ENCODE measurements at places on chromosomes 5 and 9.

GRCh38 chr5:139426203-139426885 lies 13.0 kb downstream of the DNAJC18 start:
- no peak for DNase-seq

GRCh38 chr9:7216004-7216841 lies 458.4 kb downstream of the KDM4C start:
- DNase-seq = no peak

DNA sequence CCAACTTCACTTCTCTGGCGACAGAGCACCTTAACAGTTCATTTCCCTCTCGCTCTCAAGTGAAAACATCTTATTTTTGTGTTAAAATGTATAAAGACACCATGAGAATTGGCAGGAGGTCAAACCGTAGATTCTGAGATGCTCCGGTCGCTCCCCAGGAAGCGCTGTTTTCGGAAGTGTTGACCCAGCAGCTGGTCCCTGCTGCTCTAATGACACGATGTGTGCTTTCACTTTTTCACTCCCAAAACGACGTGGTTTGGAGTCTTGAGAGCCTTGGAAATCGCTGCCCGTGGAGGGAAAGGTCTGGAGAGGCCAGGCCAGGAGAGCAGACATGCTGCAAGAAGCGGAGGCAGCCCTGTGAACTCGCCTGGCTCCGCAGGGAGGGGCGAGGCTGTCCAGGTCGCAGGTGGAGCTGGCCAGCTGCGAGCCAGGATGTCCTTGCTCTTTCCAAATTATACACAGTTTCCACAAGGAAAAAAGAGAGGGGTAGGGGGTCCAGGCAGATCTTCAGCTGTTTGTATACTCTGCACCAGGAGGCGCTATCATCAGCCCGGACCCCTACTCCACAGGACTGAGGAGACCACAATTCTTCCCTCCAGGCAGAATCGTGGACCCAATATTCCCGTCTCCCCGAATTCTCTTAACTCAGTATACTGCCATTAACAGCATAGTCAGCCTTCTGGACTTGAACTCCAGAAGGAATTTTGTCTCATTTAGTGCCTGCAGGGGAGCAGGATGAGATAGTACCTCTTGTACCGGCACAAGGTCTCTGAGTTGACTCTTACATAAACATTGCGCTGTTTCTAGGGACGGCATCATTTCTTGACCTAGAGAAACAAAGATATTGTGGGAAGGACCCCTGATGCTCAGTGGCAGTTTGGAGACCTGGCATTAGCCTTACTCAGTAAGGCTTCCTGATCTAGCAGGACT lies 248.6 kb upstream of the ANKRD55 start:
- peak; percentile 12 for DNase-seq

- no peak for DNase-seq
Measured at GRCh38 chr5:16889972-16890519, 46.0 kb downstream of the MYO10 start.

DNA sequence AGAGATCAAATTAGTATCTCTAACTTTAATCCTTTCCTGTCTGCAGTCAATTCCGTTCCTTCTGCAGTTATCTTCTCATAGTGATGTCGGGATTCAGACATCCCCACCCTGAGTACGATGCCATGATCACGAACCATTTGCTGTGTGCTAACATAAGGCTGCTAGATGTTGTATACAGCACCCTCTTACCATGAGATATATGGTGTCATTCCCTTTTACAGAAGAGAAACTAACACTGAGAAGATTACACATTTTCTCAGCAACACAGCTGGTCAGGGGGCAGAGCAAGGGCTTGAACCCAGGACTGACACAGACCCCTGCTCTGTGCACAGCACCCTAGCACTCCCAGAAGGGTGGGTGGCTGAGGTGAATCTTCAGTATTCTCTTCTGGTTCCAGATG lies 46.9 kb upstream of the HSD17B4 start:
- DNase-seq = peak; percentile 18

GRCh38 chr9:136187683-136188586 lies 17.0 kb downstream of the LHX3 start:
- peak; percentile 46 for DNase-seq

GRCh38 chr9:13179257-13179656 lies 100.2 kb downstream of the MPDZ start:
- DNase-seq = no peak

GRCh38 chr5:19270153-19270552 lies 717.8 kb downstream of the CDH18 start:
- no peak for DNase-seq

DNA sequence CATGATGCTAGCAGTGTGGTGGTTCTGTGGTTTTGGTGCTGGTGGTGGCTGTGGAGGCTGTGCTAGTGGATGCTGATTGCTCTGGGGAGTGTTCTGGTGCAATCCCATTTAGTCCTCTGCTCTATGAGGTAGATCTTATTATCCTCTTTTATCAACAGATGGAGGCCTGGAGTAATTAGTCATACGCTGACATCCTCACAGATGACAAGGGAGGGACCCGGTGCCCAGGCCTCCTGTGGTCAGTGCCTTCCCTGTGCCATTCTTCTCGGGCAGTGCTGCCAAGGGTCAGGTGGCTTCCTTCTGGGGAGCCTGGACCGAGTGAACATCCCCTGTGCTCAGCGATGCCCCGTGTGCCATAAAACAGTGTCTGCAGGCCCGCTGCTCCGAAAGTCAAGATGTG lies 74.5 kb downstream of the COL5A1 start:
- DNase-seq = no peak

DNA sequence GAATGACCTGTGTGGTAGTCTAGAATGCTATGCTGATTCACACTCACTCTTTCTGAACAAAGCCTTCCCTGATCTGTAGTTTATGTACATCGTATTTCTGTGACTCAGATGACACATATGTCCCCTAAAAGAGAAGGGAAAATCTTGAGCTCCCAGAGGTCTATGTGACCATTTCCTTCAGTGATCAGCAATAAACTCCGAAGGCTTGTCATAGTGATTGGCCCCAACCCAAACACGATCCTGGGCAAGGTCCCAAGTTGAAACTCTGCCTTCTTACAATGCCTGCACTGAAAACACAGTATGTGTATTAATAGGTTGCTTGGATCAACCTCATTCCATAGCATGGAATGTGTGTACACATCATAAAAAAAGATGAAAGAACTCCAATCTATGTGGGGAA lies 685.8 kb downstream of the MAT2B start:
- no peak for DNase-seq

DNA sequence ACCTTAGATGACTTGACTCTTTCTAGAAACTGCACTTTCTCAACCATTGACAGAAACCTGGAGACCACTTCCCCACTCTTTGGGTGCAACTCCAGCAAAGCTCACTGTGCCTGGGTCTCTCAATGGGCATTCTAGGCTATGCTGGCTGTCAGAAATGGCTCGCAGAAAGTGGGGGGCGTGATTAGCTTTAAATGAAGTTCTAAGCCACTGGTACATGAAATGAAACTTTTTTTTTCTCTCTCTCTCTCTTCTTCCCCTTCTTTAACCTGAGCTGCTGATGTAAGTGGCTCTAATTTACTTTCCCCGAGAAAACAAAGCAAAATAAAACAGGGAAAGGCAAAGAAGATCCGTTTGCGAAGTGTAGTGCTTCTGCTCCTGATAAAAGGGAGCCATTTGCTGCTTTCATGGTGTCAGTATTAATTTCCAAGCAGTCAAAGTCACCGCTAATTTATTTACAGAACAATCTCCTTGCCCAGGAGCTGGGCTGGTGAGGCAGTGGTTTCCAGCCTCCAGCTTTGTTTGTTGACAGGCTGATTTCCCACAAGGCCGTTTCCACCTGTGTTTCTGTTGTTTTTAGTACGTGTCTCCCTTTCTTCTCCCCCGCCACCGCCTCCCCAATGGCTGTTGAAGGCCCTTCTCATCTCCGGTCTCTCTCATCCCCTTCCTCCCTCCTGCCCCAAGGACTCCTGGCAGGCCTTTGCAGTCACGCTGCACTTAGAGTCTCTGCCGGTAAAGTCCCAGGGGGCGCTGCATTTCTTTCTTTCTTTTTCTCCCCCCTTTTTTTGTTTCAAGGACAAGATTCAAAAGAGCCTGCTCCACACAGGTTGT lies 422.9 kb downstream of the EBF1 start:
- DNase-seq = no peak

GRCh38 chr5:61667525-61668218 lies 335.6 kb downstream of the ZSWIM6 start:
- DNase-seq = no peak

DNA sequence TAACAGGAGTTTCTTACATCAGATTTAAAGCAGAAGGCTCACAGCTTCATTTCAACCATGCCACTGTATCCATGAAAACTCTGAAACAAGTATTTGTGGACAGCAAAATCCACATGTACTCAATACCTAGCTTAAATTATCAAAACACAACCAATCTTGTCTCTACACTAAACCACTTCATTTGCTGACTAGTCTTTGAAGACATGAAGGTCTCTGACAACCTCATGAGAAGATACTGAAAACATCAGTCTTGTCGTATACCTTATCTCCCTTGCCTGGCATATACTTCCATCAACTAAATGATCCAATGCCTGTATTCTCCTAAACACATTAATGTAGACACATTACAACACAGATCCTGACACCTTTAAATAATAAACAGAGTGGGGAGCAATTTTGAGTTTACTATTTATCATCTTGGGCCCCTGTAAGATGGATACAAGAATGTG lies 2.9 kb downstream of the RPS23 start:
- peak; percentile 10 for DNase-seq

DNA sequence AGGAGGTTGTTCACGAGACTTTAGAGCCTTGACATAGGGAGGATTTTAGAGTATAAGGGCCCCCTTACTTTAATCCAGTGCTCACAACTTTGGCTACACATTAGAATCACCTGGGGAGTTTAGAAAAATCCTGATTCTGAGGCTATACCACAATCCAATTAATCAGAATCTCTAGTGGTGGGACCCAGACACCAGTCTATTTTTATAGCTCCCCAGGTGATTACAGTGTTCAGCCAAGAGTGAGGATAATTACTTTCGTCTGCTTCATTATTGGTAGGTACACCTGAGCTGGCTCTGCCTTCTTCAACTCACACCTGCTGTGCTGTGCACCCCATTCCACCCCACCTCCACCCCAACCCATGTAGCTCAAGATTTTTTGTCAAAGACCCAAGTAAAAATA lies 141.3 kb upstream of the EPB41L4A start:
- DNase-seq = no peak

DNA sequence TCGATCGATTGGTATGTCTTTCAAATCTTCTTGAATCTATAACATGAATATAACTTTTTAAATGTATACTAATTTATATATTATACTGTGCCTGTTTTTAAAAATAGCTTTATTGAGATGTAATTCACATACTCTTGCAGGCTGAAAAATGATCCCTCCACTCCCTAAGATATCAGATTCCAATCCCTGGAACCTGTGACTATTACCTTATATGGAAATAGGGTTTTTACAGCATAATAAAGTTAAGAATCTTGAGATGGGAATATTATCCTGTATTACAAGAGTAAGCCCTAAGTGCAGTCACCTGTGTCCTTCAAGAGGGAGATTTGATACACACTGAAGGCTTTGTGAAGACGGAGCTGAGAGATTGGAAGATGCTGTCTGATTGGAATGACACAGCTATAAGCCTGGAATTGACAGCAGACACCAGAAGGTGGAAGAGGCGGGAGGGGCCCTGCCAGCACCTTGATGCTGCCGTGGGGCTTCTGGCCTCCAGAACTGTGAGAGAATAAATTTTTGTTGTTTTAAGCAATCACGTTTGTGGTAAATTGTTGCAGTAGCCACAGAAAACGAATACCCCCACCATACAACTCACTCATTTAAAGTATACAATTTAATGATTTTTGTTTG lies 161.3 kb downstream of the RMI1 start:
- no peak for DNase-seq

DNA sequence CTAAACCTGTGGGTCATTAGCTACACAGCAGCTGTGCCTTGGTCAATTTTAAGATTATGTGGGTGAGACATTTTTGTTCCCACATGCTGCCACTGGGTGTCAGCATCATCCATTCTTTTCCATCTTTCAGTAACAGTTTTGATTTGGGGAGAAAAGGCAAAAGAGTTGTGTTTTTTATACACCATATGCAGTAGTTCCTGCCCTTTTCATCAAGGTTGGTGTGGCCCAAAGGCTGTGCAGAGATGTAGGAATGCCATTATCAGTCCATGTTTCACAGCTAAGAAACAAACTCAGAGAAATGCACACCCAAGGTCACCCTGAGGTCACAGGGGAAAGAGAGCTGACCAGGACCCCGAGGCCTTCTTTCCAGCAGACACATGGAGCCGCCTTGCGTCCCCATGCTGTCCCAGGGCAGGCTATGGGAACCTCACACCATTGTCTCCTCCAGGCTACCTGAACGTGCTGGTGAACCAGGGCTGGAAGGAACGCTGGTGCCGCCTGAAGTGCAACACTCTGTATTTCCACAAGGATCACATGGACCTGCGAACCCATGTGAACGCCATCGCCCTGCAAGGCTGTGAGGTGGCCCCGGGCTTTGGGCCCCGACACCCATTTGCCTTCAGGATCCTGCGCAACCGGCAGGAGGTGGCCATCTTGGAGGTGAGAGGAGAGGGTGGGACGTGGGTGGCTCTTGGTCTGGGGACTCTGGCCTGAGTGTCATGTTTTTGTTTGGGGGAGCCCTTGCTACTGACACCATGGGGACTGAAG lies 27.8 kb upstream of the GRPEL2 start:
- DNase-seq = peak; percentile 70

DNA sequence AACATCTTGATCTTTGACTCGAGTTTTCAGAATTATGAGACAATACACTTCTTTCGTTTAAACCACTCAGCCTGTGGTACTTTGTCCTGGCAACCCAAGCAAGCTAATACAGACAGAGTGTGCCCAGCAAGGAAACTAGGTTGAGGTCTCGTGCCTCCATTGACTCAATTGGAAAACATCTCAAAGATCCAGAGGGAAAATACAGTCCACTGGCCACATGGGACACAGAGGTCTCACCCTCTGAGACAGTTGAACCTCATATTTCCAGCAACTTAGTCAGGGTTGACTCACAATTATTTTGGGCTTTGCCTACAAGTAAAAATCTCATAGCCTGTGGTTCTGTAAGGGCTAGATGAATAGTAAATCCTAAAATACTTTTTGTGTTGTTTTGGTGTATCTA lies 631.5 kb downstream of the MTRR start:
- DNase-seq = no peak

GRCh38 chr9:113805486-113806132 lies 70.5 kb upstream of the ZNF618 start:
- no peak for DNase-seq
